ENCODE measurements at places on chromosomes 1 and 21.

DNA sequence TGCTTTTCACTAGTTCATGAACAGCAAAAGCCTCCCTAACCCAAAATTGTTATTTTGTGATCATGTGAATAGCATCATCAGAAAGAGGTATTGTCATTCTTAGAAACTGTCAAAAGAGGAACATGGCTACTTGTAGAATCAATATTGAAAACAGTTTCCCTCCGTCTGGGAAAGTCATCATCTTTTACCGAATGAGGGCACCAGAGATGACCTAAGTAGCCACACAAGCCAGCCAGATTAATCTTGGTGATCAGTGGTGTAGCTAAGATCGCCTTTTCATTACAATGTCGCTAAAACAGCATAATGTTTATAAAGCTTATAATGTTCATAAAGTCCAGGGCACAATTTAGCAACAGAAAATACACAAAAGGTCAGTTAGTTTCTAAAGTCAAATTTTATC is 136.1 kb downstream of the SIPA1L2 start:
- H3K27ac ChIP-seq: no peak overlapping the region
- no peaks in the 10 kb centered on the region for H3K4me1 ChIP-seq
- no peaks in the 10 kb centered on the region for H3K36me3 ChIP-seq
- no peak overlapping the region for H3K4me3 ChIP-seq
- DNase-seq: no peak

- H3K27ac ChIP-seq: no peak overlapping the region
- peak; percentile 63 for DNase-seq
- peaks cover 16% of the 10 kb centered on the region for H3K4me1 ChIP-seq
- no peaks in the 10 kb centered on the region for H3K36me3 ChIP-seq
- H3K27me3 ChIP-seq: no peaks in the 10 kb centered on the region
Observed at GRCh38 chr1:167689567-167689920, 32.2 kb upstream of the MPZL1 start.

- no peaks in the 10 kb centered on the region for H3K27me3 ChIP-seq
- H3K4me3 ChIP-seq: no peak overlapping the region
- H3K27ac ChIP-seq: no peak overlapping the region
- peaks cover 4% of the 10 kb centered on the region for H3K36me3 ChIP-seq
Observed at GRCh38 chr1:151340870-151341754, 5.9 kb downstream of the RFX5 start.

DNA sequence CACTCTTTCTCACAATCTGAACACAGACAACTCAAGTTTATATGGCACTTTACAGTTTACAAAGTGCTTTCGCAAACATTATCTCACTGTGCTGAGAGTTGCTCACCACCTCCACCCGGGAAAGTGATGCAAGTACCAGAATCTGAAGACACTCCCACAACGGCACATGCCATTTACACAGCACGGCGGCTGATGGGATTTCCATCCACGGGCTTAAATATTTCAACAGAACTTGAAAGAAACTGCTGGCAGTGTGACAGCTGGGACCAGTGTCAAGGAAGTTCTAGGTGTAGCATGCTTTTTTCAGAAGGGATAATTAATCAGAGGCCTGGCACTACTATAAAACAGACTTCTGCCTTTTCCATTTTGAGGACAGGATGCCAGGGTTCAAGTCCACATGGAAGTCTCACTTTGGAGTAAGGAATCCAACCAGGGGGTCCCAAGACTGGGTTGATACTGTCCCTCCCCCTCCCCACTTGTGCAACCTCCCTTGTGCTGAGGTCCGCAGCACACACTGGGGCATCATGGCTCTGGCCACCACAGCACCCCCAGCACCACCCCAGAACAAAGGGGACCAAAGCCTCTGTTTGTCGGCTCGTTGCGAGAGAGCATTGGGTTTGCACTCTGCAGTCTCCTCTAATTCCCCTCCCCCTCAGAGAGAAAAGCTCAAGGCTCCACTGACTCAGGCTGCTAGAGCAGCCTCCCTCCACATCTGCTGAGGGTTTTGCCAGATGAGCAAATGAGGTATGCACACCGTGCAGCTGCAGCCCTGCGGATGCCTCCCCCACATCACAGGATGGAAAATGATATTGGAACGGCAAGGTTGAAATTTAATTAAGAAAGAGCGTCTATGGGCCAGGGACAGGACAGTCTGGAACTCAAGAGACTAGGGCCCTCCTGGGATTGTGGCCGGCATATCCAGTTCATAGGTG is 154.9 kb downstream of the TGFBR3 start:
- no peaks in the 10 kb centered on the region for H3K36me3 ChIP-seq
- no peak overlapping the region for H3K4me3 ChIP-seq
- no peak overlapping the region for H3K27ac ChIP-seq
- H3K27me3 ChIP-seq: no peaks in the 10 kb centered on the region
- no peaks in the 10 kb centered on the region for H3K4me1 ChIP-seq

- no peaks in the 10 kb centered on the region for H3K27me3 ChIP-seq
- no peak overlapping the region for H3K27ac ChIP-seq
- H3K36me3 ChIP-seq: no peaks in the 10 kb centered on the region
Observed at GRCh38 chr1:12138196-12139168, 28.3 kb upstream of the TNFRSF1B start.

DNA sequence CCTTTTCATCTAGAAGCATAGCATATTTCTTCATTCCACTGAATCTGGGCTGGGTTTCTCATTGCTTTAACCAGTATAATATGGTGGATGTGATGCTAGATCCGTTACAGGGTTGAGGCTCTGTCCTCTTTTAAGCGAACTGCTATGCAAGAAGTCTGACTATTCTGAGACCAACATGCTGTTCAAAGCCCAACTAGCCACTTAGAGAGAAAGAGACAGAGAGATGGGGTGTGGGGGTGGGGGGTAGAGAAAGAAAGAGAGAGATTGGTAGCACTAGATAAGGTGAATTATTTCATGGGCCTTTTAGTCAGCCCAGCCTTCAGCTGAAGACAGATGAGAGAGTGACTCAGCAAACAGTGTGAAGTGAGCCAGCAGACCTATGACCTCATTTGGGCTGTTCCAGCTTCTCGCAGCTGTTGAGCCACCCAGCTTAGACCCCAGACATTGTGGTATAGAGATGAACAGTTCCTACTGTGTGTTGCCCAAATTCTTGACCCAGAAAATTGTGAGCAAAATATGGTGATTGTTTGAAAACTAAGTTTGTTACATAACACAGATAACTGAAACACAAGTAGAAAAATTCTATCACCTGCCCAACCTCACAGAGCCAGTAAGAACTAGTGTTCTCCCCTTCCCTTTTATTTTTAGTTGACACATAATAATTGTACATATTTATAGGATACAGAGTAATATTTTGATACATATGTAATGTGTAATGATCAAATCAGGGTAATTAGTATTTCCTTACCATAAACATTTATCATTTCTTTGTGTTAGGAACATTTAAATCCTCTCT is 40.7 kb upstream of the PRKACB start:
- no peaks in the 10 kb centered on the region for H3K27me3 ChIP-seq
- H3K4me1 ChIP-seq: peaks cover 7% of the 10 kb centered on the region
- no peaks in the 10 kb centered on the region for H3K36me3 ChIP-seq
- DNase-seq: peak; percentile 95

GRCh38 chr1:184888505-184888904 is 85.8 kb downstream of the NIBAN1 start:
- no peak for DNase-seq
- no peaks in the 10 kb centered on the region for H3K4me1 ChIP-seq
- H3K4me3 ChIP-seq: no peak overlapping the region
- H3K27ac ChIP-seq: no peak overlapping the region
- H3K36me3 ChIP-seq: no peaks in the 10 kb centered on the region
- H3K27me3 ChIP-seq: no peaks in the 10 kb centered on the region

DNA sequence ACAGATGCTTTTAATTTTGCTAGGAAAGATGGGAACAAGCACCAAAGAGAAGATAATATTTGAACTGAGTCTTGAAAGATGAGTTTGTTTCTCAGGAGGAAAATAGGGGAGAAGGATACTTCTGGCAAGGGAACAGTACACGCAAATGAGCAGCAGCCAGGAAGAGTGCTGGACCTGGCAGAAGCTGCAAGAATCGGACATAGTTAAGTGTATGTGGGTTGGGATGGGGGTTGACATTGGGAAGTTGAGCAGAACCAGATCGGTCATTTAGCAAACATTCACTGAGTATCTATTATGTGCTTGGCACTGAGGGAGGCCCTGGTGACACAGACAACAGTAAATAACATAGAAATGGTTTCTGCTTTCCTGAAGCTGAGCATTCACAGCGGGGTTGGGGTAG is 198.8 kb downstream of the PLPP3 start:
- H3K4me1 ChIP-seq: no peaks in the 10 kb centered on the region
- no peak overlapping the region for H3K27ac ChIP-seq
- no peak for DNase-seq
- H3K4me3 ChIP-seq: no peak overlapping the region

DNA sequence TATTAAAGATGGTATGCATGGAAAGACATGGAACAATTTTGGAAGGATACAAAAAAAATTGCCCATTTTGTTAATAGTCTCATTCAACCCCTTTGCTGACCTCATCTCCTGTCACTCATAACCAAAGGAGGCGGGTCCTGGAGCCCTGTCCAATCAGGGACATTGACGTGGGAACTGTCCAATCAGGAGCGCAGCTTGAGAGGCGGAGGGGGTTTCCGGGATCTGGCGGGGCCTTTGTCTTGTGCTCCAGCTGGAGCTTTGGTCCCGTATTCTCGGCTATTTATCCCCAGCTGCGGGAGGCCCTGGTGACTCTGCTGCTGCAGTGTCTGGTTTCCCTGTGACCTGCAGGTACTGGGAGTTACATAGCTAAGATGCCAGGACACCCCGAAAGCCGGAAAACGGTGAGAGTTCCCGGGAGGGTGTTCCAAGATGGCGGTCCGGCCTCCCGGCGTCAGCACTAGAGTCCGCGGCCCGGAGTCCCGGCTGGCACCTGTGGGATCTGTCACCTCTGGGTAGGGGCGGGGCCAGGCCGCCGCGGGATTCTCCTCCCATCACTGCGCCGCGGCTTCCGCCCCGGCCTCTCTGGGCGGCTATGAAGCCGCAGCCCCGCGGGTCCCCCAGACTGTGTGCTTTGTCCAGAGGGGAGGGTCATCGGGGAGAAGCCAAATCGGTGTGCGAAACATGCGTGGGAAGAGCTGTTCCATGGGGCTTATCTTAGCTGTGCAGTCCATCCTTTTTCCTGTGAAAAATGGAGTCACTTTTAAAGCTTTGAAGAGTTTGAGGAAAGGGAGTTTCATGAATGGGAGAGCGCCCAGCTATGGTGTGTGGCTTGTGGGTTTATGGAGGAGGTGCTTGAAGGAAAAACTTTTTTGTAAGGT is at the start of gene ZNF678:
ZNF678 (plus strand) TSS at position 233 of the 878 bp plus-strand sequence. CDS start 87,436 bp downstream, outside the sequence.
- peak within 1 kb of the TSS; percentile 79 for H3K4me3 ChIP-seq
- peak within 1 kb of the TSS; percentile 84 for H3K27ac ChIP-seq
- no peaks in the 10 kb centered on the region for H3K36me3 ChIP-seq
- DNase-seq: peak; percentile 98
- no peaks in the 10 kb centered on the region for H3K27me3 ChIP-seq
- H3K4me1 ChIP-seq: no peaks in the 10 kb centered on the region

- no peak overlapping the region for H3K4me3 ChIP-seq
- H3K27me3 ChIP-seq: no peaks in the 10 kb centered on the region
- no peak overlapping the region for H3K27ac ChIP-seq
Observed at GRCh38 chr1:193593147-193593885, 406.9 kb upstream of the B3GALT2 start.

Measured in mesendoderm (in vitro differentiated cells).